ENCODE measurements at places on chromosomes 7 and 10. TPM values are rescaled to one million over a fixed set of nuclear protein-coding genes. Genes with fewer than 3 reads are reported as not detected.

The CHST3 gene
- total RNA-seq: 8.2 TPM

The TUBB8 gene
- not detected for total RNA-seq

The KAZALD1 gene
- 0.12 TPM for total RNA-seq

The ANK3 gene
- 7.9 TPM for total RNA-seq

The TET1 gene
- 2.4 TPM for total RNA-seq

The ZNF853 gene
- 1.9 TPM for total RNA-seq

- DNase-seq: no peak
These were observed 202.9 kb downstream of the DKK1 start for GRCh38 chr10:52517012-52517411.

DNA sequence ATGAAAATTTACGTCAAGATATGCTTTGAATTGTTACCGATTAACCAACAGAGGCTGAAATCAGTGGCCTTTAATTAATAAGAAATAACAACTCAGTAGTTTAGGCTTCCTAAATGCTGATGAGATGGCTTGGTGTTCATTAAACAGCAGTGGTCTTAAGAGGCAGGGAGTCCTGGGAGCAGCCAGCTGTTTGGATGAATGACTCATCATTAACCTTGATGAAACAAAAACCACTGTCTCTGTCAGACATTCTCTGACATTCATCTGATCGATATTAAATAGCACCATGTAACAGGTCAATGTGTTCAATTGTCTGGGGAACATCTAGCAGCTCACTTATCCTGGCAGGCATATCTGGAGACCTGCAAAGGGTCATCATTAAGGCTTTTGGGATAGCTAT, 234.2 kb upstream of the LRRN3 start:
- no peak for DNase-seq

DNA sequence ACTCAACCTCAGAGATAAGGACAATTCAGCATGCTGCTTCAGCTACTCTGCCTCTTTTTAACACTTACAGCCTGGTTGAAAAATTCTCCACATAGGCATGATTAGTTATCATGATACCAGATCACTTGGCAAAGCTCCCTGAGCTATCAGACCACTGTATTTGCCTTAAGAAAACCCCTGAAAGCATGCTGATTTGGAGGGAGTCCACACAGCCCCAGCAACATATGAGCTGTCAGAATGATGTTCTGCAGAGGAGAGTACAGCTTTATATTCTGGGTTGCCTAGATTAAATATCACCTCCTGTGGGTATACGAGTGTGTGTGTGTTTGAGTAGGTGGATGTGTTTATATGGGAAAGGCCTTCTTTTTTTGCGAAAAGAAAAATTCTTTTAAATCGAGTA, 170.2 kb upstream of the CHRM2 start:
- no peak for DNase-seq

DNA sequence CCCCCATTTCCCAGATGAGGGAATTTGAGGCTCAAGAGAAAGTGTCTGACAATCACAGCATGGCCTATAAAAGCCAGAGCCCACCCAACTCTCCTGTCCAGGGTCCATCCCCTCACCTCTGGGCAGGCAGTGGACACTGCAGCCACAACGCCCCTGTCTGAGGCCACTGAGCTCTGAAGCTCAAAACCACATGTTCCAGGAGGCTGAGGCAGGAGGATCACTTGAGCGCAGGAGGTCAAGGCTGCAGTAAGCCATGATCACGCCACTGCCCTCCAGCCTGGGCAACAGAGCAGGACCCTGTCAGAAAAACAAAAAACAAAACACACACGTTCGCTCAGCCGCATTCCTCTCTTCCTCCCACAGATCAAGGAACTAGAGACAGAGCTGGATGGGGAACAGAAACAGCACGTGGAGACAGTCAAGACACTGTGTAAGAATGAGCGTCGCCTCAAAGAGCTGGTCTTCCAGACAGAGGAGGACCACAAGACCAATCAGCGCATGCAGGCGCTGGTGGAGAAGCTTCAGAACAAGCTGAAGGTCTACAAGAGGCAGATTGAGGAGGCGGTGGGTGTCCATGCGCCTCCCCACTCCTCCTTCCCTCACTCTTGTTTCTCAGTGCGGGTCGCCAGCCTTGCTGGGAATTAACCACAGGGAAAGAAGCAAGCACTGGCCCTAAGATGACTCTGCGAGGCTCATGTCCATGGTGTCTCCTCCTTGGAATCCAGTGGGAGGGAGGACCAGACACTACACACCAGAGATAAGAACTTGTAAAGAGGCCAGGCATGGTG, 20.0 kb upstream of the ARPC1A start:
- DNase-seq: no peak

GRCh38 chr7:129998446-129998845, 45.7 kb upstream of the UBE2H start:
- no peak for DNase-seq

GRCh38 chr7:106023369-106024322, 60.6 kb downstream of the CDHR3 start:
- DNase-seq: no peak
